NCI-H187 treated with DMSO at 0.1 percent for 48 hours (cell line): ENCODE measurements at places on chromosomes 12 and 14.

GRCh38 chr14:49975276-49975675 is 82.4 kb downstream of the ARF6 start:
- DNase-seq = no peak

DNA sequence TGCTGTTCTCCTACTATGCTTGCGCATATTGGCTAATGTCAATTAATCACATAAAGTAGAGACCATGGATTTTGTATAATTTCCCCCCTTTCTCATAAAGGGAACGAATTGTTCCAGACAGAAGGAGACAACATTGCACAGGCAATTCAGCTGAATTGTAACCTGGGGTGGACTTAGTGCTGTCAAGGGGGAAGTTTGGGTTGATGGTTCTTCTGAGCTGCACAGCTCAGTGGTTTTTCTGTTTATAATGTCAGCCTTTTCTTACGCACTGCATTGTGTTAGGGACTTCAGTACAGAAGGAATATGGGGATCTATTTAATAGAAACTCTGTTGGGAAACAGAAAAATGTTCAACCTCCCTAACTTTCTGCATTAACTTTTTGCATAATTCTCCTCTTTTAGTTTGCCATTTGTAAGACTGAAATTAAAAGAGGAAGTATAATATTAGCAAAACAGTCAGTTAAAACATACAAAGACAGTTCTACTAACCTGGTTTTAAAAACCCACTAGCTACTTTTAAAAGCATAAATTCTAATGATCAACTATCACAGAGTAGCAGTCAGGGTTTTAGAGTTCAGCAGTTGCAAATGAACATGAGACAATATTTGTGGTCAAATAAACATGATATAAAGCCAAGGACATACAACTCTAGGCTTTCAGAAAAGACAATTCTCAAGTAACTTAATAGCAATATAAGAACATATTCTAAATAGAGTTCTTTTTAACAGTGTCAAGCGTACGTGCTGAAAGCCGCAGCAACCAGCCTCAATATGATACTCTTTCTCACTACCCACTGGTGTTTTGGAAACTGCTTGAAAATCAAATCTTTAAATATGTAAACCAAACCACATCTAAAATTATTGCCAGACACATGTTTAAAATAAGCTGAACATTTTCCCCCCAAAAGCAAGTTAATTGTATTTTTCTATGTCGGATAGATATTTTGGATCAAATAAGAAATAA is 393.0 kb downstream of the FSCB start:
- DNase-seq = no peak

GRCh38 chr12:98504368-98504617 is 11.1 kb upstream of the TMPO start:
- DNase-seq = no peak

- DNase-seq = no peak
These were observed 29.5 kb upstream of the HIGD1C start for GRCh38 chr12:50922820-50923219.

GRCh38 chr12:87274594-87275245 is 754.5 kb downstream of the C12orf50 start:
- DNase-seq = no peak

DNA sequence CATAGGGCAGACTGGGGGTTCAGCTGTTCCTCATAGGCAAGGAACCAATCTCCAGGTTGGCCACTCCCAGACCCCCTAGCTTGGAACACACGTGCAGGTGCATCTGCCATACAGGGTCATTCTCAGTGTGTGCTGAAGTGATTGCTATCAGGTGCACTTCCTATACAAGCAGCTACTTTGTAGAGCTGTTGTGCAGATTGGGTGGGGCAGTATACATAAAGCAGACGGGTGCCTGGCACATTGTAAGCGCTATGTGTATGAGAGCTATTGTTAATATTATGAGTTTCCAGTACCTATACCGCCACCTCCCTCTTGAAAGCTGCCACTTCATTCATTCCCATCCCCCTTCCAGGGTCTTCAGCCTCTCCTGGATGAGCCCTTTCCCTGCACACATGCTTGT is 17.3 kb downstream of the IRF2BPL start:
- DNase-seq = peak; percentile 68

DNA sequence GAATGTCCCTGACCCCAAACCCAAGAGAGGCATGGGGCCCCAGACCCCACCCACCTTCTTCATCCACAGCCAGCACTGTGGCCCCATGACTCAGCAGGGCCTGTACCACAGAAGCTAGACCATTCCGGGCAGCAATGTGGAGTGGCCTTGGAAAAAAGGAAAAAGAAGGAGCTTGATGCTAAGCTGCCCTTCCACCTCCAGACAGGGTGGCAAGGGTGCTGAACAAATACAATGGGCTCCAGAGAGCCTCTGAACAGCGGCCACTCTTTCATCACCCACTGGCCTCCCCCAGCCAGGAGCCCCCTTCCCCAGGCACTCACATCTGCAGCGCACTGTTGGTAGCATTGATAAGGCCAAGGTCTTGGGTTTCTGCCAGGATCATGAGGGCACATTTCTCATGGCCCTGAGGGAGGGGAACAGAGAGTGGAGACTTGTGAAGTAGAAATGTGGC is 13.9 kb downstream of the SLC39A5 start:
- no peak for DNase-seq

DNA sequence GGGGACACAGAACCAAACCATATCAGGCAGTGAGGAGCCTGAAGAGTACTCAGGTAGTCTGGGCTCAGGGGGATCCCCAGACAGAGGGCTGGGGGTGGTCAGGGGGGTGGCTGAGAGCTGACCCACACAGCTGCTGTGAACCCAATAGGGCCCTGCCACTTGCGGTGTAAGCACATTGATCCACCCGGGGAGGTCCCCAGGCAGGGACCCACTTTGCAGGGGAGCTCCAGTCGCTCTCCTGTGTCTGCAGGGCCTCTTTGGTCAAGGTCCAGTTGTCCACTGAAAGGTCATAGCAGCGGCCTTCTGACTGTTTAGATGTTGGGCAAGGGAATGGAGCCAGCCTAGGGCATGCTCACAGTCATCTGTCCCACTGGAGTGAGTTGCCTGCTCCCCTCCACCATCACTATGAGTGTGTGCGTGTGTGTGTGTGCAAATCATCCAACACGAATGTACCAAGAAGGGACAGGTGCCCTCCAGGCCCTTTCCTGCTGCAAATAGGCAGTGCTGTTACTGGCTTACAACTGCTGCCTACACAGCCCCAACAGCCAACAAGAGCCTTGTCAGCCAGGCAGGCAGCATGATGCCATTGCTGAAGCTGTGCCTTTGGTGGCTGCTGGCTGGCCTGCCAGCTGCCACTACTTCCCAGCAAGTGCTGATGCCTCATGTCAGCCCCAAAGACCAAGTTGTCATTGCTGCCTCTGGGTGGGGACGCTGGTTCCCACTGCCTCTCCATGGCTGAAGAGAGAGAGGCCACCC is 71.3 kb downstream of the TSPAN11 start:
- no peak for DNase-seq

GRCh38 chr12:95805864-95806671 is 15.5 kb upstream of the NTN4 start:
- DNase-seq = no peak

GRCh38 chr12:110704750-110705149 is 15.8 kb upstream of the HVCN1 start:
- DNase-seq = no peak

DNA sequence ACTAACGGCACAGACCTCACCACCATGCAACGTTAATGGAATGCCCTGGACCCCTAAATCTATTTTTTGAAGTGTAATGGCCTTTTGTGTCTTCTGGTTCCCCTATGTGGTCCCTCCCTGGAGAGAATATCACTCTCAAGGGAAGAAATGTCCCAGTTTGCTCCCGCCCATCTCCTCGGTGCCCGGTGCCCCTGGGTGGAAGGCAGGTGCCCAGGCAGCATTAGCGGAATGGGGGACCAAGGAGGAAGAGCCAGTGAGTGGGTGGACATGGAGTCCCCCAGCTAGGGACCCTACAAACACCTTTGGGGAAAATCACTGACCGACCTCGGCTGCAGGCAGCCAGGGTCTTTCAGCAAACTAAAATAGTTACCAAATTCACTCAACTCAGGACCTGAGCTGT is 212.1 kb upstream of the RTL1 start:
- no peak for DNase-seq

DNA sequence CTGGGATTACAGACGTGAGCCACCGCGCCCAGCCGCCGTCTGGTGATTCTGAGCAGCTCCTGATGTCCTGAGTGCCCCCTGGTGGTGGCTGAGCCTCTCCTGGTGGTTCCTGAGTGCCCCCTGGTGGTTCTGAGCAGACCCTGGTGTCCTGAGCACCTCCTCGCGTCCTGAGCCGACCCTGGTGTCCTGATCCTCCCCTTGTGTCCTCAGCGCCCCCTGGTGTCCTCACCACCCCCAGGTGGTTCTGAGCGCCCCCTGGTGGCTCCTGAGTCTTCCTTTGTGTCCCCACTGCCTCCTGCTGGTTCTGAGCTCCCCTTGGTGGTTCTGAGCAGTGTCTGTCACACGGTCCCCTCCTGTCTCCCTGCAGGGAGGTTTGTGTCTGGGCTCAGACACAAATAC is 1304.9 kb downstream of the TMEM121 start:
- no peak for DNase-seq

DNA sequence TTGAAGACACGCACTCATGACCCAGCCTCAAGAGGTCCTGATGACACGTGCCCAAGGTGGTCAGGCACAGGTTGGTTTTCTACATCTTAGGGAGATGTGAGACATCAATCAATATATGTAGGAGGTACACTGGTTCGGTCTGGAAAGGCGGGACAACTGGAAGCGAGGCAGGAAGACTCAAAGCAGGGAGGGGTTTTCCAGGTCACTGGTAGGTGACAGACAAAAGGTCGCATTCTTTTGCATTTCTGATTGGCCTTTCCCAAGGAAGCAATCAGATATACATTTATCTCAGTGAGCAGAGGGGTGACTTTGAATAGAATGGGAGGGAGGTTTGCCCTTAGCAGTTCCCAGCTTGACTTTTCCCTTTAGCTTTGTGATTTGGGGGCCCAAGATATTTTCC is 38.6 kb downstream of the GLT1D1 start:
- DNase-seq = no peak

- DNase-seq = no peak
These were observed 25.1 kb upstream of the BATF start for GRCh38 chr14:75497191-75497590.

DNA sequence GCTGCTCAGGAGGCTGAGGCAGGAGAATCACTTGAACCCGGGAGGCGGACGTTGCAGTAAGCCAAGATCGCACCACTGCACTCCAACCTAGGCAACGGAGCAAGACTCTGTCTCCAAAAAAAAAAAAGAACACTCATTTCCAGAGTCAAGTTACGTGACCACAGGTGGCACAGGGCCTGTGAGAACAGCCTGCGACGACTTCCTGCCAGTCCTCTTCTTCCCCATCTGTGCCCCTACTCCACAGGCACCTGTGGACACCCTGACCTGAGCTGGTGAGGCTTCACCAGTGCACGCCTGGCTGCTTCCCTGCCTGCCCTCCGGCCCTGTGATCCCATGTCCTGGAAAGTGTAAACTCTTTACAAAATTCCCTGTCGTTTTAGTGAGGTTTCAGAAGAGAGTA is 77.7 kb downstream of the PPP2R5C start:
- no peak for DNase-seq

DNA sequence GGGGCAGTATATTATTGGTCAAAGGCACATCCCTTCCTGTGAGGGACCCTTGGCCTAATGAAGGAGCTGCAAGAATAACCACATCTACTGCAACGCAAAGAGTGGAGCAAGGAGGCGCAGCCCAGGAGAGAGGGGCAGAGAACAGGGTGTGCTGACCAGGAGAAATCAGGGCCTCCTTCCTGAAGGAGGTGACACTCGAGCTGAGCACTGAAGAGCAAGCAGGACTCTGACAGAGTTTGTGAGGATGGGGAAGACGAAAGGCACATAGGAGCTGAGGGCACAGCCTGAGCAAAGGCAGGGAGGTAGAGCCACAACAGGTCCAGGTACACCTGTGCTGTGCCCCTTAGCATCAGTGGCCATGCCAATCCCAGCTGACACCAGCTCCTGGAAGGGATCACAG is 60.6 kb downstream of the CCDC85C start:
- DNase-seq = no peak

- DNase-seq = no peak
These were observed 47.6 kb upstream of the FRMD6 start for GRCh38 chr14:51604073-51604472.
